Mononuclear cell (primary cell): ENCODE measurements at places on chromosomes 5 and 9. TPM values are rescaled to one million over a fixed set of nuclear protein-coding genes. Genes with fewer than 3 reads are reported as not detected.

The SOHLH1 gene
- total RNA-seq = not detected

The PROB1 gene
- 0.21 TPM for total RNA-seq

The PCDHGA6 gene
- total RNA-seq = 0.10 TPM

The AK1 gene
- total RNA-seq = 3.7 TPM

The TRPM6 gene
- total RNA-seq = 0.31 TPM

The ELOVL7 gene
- 23.2 TPM for total RNA-seq

The GPR21 gene
- 3.1 TPM for total RNA-seq

The OMD gene
- total RNA-seq = not detected

The BHMT2 gene
- not detected for total RNA-seq

The PGM5 gene
- 0.21 TPM for total RNA-seq

The SREK1IP1 gene
- 12.6 TPM for total RNA-seq

The FGF18 gene
- total RNA-seq = 0.10 TPM

The GARIN3 gene
- total RNA-seq = not detected

The SPINK6 gene
- total RNA-seq = not detected

The NOXA1 gene
- 2.2 TPM for total RNA-seq

The PCDHB2 gene
- 0.10 TPM for total RNA-seq

The MUSK gene
- total RNA-seq = not detected

The DEPDC1B gene
- total RNA-seq = 0.63 TPM

The NEUROG1 gene
- total RNA-seq = not detected

The KLF4 gene
- total RNA-seq = 61.5 TPM

The PDLIM4 gene
- total RNA-seq = not detected

The GNA14 gene
- not detected for total RNA-seq

The IL5 gene
- not detected for total RNA-seq

The INSL4 gene
- not detected for total RNA-seq

The NUTM2G gene
- not detected for total RNA-seq

The LRRC19 gene
- total RNA-seq = not detected

The GCNT4 gene
- 10.8 TPM for total RNA-seq

The TAF1L gene
- total RNA-seq = under 0.01 TPM

The ARID3C gene
- not detected for total RNA-seq

The NR5A1 gene
- total RNA-seq = not detected

The FYB1 gene
- total RNA-seq = 189 TPM

The FSD1L gene
- 1.7 TPM for total RNA-seq

The PCDHGB6 gene
- 0.63 TPM for total RNA-seq

The C5orf58 gene
- total RNA-seq = not detected

The FOXD4 gene
- total RNA-seq = not detected

The CDC25C gene
- 1.2 TPM for total RNA-seq

The PTPN3 gene
- total RNA-seq = under 0.01 TPM

The NUP214 gene
- 53.0 TPM for total RNA-seq

The C5orf52 gene
- total RNA-seq = not detected

The GPX8 gene
- total RNA-seq = 0.10 TPM

The NME5 gene
- not detected for total RNA-seq

The TMEM174 gene
- not detected for total RNA-seq

The SYNPO gene
- 0.42 TPM for total RNA-seq

The IRX2 gene
- not detected for total RNA-seq

The SPRY4 gene
- not detected for total RNA-seq
